ENCODE measurements at places on chromosomes 7 and 10.

GRCh38 chr7:13894954-13895353 is 94.5 kb downstream of the ETV1 start:
- DNase-seq = no peak

DNA sequence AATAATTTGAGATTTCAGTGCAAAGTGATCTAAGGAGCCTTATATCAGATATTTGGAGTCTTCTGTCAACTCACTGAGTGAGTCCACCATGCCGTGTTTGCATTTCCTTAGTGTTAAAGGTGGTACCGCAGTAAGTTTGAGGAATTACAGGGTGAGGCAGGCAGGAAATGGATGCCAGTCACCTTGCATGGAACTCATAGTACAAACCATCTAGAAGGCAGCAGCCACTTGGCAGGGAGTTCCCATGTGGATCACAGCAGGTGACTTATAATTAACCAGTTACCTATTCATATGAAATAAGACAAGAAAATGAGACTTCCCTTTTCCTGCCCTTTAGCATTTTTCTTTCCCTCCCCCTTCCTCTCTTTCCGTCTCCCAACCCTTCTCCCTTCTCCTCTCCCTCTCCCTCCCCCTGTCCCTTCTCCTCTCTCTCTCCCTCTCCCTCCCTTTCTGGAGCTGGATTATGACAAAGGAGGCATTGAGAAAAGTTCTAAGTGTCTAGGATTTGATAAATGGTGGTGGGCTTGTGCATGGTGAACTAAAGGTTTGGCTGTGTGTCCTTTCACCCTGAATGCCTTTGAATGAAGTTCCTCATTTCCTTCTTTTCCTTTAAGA is 94.1 kb downstream of the LRRC4 start:
- no peak for DNase-seq

DNA sequence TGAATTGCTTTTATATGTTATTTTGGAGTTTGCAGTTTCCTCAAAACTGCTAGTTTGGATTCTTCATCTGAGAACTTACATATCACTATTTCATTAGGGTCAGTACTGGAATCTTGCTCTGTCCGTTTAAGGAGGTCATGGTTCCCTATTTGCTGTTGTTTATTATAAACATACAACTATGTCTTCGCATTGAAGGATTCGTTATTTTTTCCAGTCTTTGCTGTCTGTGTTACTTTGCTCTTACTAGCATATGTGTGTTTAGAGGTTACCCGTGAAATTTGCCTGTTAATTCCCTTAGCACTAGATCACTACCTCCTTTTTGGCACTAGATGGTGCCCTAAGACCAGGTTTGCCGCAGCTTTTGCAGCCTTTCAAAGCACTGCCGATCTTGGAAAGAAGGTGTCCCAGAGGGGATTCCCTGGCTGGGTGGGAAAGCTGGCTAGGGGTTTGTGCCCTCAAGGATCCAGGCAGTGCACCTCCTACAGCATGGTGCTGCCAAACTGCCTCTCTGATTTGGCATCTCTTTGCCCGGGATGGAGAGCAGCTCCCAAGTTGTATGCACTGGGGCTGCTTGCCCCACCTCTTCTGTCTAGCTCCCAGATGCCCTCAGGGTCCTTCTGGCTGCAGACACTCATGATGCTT is 103.1 kb upstream of the APBB1IP start:
- peak; percentile 63 for DNase-seq

GRCh38 chr10:17128261-17128660 is 1.4 kb downstream of the CUBN start:
- DNase-seq = no peak

DNA sequence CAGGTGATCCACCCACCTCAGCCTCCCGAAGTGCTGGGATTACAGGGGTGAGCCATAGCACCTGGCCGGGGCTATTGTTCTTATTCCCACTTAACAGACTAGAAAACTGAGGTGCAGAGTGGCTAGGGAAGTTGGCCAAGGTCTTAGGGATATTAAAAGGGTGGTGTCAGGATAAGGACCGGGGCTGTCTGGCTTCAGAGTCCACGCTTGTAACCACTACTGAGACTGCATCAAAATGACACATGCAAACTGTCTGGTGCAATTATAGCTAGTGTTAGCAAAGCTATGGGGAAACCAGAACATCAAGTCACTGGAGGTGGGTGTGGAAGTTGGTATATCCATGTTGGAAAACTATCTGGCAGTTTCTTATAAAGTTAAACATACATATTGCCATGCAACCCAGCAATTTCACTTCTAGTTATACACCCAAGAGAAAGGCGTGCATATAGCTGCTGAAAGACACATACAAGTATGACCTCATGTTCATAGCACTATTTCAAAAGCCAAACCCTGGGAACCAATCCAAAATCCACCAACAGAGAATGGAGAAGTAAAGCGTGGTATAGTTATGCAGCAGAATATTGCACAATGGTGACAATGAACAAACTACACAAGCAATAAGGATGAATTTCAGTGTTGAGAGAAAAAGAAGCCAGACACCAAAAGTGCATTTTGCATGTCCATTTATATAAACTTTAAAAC is 33.9 kb upstream of the EEPD1 start:
- DNase-seq = no peak

GRCh38 chr10:108685863-108686531 is 1237.3 kb downstream of the XPNPEP1 start:
- DNase-seq = no peak

- DNase-seq = no peak
Observed at GRCh38 chr10:11064832-11065231, 47.2 kb downstream of the CELF2 start.

DNA sequence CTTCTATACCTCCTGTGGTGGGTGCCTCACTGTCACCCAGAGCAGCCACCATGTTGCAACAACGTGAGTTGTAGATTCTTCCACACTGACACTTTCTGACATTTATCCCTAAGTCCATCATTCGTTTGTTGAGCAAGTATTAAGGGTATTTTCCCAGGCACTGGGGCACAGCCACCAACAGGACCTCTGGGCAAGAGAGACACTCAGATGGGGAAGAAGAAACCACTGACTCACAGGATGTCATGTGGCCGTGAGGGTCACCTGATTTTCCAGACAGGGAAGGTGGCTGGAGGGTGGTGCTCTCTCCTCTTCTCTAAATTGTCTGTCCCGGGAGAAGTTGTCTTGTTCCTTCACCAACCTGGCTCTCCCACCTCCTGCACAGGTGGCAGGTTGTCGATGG is 51.7 kb upstream of the PPIF start:
- no peak for DNase-seq

GRCh38 chr10:105634281-105634680 is 993.2 kb downstream of the SORCS3 start:
- no peak for DNase-seq

GRCh38 chr7:101177644-101178043 is 2.4 kb downstream of the NAT16 start:
- DNase-seq = no peak

DNA sequence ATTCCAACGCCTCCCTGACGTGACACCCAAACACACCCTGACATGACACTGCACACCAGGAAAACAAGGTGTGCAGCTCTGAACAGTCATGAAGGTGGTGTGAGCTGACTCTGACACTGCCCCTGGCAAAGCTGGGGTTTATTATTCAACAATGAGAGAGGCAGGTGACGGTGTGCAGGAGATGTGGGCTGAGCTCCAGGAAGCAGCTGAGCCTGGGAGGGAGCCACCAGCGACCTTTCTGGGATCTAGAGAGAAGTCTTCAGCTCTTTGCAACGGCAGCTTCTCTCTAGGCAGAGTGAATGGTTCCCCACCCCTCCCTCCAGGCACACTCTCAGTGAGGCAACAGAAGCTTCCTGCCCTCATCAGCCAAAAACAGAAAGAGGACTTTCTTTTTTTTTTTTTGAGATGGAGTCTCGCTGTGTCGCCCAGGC is 65.6 kb downstream of the SH3PXD2A start:
- no peak for DNase-seq

DNA sequence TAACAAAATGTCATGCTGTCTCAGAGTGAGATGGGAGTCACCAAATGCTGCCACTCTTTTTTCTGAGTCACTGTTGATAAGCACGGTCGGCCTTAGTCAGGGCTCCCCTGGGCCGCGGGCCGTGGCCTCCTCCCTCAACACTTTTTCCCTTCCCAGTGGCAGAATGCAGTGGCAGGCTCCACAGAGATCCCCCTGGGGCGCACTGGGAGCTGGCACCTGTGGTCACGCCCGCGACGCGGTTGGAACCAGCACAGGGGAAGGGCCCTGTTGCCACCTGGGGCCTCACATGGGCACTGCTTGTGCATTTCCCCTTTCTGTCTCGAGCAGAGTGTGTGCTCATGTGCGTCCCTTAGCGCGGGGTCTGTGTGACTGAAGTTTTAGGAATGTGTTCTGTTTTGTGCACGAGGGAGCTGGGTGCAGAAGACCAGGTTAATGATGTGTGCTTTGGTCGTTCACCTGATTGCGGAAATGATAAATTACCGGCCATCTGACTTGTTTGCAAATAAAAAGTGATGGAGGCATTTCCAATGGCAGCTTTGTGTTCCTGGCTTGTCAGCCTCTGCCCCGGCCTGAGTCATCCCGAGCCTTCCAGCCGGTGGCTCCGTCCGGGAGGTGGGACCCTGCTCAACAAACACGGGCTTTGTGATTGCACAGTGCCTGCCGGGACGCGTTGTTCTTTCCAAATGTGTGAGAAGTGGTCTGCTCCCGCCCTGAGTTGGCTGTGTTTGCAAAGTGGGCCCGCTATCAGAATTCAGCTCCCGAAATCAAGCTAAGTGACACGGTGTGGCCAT is 100.7 kb downstream of the NKX6-2 start:
- no peak for DNase-seq

GRCh38 chr10:103915796-103916195 is 2.2 kb downstream of the STN1 start:
- DNase-seq = no peak

DNA sequence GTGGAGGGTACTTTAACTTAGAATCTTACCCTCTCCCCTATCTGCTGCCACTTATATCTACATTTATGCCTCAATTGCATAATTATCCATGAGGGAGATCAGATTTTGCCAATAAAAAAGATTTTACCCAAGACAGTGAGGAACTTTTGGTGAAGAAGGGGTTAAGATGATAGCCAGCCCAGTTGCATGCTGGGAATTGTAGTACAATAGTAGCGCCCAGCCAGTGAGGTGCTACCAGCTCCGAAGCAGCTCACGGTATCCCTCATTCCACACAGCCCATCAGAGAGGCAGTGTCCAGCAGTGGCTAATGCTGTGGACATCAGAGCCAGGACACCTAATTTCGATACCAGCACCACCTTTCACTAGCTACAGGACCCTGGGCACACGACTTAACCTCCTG is 5.9 kb upstream of the LGI1 start:
- DNase-seq = peak; percentile 11

GRCh38 chr10:71717551-71717951 is 2.0 kb downstream of the C10orf105 start:
- no peak for DNase-seq

GRCh38 chr10:61870526-61870895 is 31.0 kb upstream of the ARID5B start:
- DNase-seq = no peak

DNA sequence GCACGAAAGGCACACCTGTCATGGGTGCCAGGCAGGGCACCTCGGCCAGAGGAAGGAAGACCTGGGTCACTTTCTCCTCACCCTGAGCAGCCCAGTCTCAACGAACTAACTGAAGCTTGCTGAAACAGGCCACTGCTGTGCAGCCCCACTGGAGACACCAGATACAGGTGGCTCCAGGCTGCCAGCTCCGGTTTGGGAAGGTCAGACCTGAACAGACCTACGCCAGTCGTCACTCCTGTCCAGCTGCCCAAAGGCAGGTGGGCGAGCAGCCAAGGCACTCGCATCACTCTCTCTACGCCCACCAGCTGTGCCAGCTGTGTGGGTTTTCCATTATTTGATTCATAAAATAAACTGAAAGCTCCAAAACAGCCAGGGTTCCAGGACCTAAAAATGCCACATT is 256.1 kb downstream of the ZMYND11 start:
- no peak for DNase-seq

DNA sequence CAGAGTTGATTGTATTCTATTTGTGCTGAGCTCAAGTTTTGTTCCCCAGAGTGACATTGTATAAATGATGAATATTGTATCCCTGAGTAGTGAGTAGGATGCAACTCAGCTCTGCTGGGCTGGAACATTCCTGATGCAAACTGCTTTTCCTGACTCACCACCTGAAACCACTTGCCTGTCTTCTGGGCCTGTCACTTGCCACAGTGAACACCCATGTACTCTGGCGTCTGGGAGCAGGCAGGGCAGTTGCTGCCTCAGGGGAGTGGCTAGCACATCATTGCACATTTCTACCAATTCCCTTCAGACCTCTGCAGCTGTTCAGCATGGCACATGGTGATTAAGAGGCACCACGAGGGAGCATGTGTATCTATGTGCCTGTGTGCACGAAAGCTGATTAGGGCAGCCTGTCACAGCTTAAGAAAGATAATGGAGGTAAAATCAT is 157.3 kb downstream of the SND1 start:
- peak; percentile 56 for DNase-seq

- no peak for DNase-seq
Observed at GRCh38 chr10:71406878-71407277, 10.2 kb downstream of the CDH23 start.

DNA sequence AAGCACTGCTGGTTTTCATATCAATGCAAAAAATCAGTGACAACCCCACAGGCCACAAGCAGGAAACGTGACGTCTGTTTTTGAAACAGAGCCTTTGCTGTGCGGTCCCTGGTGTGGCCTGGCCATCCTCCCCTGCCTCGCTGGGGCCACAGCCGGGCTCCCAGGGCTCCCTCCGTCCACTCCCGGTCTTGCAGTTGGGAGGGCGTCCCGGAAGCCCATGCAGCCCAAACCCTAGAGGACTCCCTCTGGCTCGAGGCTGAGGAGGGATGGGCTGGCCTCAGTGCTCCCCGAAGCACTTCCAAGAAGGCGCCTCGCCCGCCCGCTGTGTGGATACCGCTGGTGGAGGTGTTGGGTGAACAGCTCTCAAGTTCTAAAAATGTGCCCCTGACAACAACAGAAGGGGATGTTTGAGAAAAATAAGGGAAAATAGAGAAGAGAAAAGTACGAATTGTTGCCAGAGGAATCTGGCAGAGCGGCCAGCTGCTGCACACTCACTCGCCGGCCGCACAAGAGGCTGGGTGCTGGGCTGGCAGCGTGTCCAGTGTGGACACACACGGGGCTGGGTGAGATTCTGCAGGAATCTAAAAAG is 73.5 kb downstream of the ZRANB1 start:
- DNase-seq = peak; percentile 42

- DNase-seq = no peak
Observed at GRCh38 chr10:126479280-126479895, 91.1 kb upstream of the ADAM12 start.

DNA sequence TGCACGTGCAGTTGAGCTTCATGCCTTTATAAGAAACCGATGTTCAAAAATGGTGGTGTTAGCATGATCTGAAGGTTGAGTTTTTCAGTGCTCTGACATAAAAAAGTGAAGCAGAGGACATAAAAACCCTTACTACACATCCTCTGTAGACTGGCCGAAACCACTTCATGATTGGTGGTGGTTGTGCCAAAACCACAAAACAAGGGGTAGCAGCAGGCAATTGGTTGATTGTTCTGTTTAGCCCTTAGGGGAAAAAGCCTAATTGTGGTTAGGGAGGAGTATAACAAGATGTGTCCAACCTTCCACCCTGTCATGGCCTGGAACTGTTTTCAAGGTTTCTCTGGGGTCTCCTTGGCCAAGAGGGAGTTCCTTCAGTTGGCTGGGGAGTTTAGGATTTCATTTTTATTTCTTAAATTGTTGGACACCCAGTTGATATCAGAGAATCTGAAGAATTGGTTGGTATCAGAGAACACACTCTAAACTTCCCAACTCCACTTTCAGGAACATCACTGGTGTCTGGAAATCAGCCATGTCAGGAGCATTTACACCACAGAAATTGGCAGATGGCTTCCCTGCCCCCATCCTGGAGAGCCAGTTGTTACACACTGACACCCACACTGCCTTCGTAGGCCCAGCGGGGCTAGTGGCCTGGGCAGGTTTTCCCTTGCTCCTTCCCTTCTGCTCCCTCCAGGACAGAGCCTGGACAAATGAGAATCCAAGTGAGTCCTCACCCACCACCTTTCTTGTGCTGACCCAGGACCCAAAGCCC is 18.8 kb downstream of the MRPS24 start:
- no peak for DNase-seq

All from SK-N-DZ (cell line).